Activated CD4-positive, alpha-beta T cell treated with anti-CD3 and anti-CD28 coated beads, Interleukin-2, amount 50 U/mL, for 4 hours (primary cell): ENCODE measurements at places on chromosomes 12 and 14.
A peak's percentile ranks its signal among the peaks of the same experiment; 100 is the strongest.

DNA sequence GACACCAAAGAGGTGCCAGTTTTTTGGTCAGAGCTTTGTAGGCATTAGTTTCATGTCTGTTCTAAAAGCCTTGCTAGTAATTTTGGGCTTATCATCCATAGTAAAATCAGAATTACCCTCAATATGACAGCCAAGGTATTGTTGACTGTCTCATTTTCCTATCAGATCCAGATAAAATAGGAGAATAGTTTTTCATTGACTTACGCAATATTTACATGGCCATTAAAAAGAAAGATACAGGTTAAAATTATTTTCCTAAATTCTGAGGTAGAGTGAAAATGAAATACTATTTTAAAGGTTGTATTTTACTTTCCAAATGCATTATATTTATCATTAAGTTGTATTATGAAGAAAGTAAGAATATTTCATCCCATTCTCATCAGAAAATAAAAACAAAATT, 203.7 kb downstream of the LRFN5 start:
- DNase-seq = no peak

- no peak for DNase-seq
These were observed 43.3 kb downstream of the PPP1R12A start for GRCh38 chr12:79891506-79892162.

DNA sequence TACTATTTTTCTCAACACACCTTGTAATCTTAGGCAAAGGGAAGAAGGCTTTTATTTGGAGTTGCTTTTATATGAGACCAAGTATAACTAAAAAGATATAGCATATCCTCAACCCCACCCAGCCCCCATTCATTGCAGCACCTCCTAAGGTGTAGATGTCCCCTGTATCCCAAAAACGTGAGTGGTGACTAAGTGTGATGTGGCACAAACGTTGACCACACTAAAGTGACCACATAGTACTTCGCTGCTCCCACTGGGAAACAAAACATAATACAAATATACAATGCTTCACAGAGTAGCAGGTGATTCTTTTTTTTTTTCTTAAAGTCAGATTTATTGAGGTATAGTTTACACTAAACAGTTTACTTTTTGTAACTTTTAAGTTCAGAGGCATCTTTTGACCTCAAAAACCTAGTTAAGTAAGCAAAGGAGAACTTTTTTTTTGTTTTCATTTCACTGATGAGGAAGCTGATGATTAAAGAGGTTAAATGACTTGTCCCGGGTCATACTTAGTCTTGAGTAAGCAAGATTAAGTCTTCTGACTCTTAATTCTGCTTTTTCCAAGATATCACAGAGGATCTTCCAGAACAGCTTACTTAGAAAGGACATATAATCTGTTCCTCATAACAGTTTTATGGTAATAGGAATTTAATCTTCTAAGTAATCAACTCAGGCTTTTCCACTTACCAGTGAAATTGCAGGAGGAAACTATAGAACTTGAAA, 245.2 kb upstream of the PLEKHG7 start:
- DNase-seq = no peak

- DNase-seq = no peak
These were observed 21.0 kb upstream of the MAGOHB start for GRCh38 chr12:10634427-10634826.

DNA sequence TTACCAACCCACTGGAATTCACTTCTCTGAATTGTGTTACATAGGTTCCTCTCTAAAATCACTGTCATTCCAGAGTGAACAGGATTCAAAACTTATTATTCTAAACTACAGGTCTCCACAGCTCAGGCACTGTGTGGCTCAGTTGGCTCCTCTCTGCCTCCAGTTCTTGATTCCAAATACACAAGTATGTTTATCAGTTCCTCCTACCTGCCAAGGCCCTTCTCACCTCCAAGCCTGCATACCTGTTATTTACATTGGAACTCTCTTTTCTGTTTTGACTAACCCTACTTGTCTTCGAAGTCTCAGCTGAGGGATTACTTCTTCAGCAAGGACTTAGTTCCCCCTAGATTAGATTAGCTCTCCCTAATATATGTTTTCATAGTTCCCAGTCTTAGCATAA, 397.6 kb upstream of the TMTC1 start:
- DNase-seq = no peak

DNA sequence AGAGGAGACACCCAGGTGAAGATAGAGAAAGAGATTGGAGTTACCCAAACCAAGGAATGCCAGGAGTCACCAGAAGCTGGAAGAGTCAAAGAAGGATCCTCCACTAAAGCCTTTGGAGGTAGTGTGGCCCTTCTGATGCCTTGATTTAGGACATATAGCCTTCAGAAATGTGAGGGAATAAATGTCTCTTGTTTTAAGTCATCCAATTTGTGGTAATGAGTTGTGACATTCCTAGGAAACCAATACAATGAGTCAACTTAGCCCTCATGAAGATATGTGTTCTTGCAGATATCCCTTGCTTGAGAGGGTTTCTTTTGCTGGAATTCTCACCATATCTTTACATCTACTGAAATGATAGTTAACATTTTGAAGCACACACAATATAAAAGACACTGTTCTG, 58.8 kb downstream of the CCER1 start:
- no peak for DNase-seq

GRCh38 chr12:240566-240965, 22.1 kb downstream of the SLC6A13 start:
- no peak for DNase-seq

- no peak for DNase-seq
These were observed 212.4 kb downstream of the EGLN3 start for GRCh38 chr14:33738491-33738890.

- DNase-seq = peak; percentile 64
These were observed 127.0 kb downstream of the ERC1 start for GRCh38 chr12:1117970-1118563.

DNA sequence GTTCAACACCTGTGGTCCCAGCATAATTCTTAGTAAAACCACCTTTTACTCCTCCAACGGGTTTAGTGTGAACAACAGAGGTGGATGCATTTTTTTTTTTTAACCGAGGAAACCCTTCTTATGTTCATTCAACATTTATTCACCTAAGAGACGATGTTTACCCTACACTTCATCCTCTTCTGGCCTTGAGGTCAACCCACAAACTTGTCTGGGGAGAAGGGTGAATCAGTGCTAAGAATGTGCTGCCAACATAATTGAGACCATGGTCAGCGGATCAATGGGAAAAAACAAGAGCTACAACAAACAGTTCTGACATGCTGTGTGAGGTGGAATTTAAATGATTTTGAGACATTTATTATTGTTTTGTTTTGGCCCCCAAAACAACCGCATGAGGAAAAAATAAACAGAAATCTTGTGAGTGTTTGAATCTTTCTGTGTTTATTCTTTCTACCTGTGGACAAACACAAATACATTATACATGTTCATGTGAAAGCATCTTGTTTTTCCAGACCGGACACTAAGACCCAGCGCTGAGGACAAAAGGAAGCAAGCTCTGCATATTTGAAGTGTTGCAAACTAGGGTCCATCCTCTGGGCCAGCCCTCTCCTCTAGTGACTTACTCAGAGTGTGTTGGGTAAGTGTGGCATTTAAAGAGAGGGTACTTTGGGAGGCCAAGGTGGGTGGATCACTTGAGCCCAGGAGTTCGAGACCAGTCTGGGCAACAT, 5.1 kb upstream of the USP30 start:
- DNase-seq = no peak

GRCh38 chr14:92986254-92987147, 63.6 kb downstream of the CHGA start:
- no peak for DNase-seq

DNA sequence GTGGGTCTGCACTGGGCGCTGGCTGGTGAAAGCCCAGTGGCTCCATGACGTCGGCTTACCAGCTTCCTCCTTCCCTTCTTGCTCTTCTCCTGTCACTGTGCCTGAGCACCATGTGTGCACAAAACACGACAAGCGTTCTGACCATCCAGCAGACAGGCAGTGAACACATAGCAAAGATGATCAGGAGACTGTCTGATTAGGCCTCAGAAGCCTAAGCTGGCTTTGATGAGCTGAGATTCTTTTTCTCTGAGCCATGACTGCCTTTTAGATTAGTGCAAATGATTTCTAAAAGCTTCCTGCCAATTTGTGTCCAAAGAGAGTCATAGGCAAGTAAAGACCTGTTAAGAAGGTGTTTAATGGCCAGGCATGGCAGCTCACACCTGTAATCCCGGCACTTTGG, 83.1 kb downstream of the AACS start:
- DNase-seq = no peak

DNA sequence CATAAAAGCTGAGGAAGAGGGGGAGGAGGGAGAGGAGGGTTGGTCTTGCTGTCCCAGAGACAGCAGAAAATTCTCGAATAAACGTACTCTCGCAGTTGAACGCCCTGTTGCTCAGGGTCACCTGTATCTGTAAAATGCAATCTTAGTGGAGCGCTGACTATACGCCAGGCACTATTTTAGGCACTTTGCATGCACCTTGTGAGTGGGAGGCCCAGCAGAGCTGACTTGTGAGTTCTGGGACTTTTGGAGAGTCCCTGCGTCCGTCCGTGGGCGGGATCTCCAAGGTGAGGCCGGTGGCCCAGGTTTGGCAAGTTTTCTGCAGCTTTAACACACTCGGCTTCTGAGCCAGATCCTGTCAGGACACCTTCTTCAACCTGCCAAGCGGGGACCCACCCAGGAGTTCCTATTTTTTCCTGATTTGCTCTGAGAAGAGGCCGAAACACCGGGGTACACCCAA, 32.5 kb upstream of the PLEKHG6 start:
- DNase-seq = peak; percentile 33

GRCh38 chr14:34258318-34258717, 203.7 kb downstream of the SPTSSA start:
- no peak for DNase-seq

GRCh38 chr12:95640516-95640915, 89.2 kb upstream of the USP44 start:
- DNase-seq = no peak

- peak; percentile 44 for DNase-seq
These were observed 9.0 kb upstream of the OR6J1 start for GRCh38 chr14:22653012-22653621.

DNA sequence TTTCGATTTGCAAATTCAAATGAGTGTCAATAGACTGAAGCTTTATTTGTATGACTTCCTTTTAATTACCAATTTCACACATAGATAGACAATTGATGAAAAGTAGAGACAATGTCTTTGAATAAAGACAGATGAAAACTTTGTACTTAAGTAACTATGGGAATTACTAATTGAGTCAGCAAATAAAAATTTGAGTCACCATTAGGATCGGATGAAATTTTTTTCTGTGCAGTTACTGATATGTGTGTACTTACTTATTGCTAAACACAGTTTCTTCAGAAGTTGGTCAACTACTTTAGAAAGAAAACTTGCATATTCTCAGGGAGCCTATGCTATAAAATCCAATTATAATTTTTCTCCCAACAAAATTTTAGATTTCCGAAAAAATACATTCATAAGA, 224.9 kb upstream of the SLC16A7 start:
- no peak for DNase-seq

DNA sequence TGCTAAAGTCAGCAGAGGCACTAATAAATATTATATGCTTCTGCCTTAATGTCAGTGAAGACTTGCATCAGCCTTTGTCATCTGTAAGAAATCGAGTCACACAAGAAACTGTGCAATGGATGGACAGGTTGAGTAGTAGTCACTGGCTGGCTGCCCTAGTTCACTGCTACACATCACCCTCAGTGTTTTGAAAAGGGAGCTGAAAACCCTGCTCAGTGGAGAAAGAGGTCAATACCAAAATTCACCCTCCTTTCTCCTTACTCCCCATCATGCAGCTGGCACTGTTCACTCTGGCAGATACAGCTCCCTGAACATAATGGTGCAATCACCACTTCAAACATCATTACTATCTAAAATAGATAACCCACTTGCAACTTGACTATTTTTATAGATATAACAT, 6.6 kb downstream of the ANKS1B start:
- DNase-seq = no peak

DNA sequence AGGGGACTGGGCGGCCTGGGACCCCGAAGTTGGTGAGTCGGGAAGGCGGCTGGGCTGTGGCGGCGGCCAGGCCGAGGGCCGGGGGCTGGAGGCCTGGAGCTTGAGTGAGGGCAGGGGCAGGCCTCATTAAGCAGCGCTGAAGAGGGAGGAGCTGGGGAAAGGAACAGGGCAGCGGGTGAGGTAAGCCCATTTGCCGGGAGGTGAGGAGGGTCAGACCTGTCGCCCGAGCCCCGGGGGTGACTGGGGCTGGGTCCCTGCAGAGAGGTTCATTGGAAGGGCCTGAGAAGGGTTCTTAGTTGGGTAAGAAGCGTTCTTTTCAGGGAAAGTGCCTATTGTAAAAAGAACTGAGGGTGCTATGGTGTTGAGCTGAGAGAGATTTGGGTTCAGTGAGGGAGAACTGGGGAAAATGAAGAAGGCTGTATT, 441 bp downstream of the RAB5B start:
- DNase-seq = peak; percentile 14

DNA sequence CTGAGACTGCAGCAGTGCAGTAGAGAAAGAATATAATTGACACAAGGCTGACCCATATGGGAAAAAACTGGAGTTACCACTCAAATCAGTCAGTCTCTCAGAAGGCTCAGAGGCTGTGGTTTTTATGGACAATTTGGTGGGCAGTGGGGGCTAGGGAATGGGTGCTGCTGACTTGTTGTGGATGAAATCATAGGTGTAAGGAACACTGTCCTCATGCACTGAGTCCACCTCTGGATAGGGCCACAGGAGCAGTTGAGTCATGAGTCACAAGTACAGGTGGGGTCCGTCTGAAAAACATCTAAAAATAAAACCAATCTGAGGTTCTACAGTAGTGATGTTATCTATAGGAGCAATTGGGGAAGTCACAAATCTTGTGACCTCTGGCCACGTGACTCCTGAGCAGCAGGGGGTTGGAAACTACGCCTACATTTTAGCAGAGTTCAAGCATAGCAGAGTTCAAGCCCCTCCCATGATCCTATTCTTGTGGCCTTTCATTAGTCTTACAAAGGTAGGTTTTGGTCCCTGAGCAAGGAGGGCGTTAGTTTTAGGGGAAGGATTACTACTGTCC, 18.1 kb upstream of the SGPP1 start:
- no peak for DNase-seq

DNA sequence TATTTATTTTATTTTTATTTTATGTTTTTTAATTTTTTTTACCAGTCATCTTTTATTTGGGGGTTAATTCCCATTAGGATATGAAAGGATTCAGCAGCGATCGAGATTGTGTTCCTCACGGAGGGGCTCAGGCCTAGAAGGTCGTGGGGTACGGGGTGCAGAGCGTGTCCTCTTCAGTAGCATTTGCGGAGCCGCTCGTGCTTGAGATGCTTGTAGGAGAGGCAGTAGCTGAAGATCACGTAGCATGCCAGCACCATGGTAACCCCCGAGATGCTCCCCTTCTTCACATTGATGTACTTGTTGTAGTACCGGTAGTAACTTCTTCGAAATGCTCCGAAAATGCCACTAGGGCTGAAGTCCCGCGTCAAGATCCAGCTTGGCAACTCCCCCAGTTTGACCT, 40.5 kb upstream of the PLEKHG6 start:
- no peak for DNase-seq
